CD4-positive, alpha-beta T cell treated with Interleukin-1 beta for 1 hour (primary cell): ENCODE measurements at places on chromosomes 11 and 22.

GRCh38 chr11:122851366-122851966 is 13.2 kb downstream of the CRTAM start:
- DNase-seq, result peak; percentile 62

GRCh38 chr11:104324276-104324675 is 160.3 kb upstream of the PDGFD start:
- no peak for DNase-seq

- DNase-seq, result no peak
Observed at GRCh38 chr22:44391481-44392445, 79.0 kb upstream of the SHISAL1 start.

DNA sequence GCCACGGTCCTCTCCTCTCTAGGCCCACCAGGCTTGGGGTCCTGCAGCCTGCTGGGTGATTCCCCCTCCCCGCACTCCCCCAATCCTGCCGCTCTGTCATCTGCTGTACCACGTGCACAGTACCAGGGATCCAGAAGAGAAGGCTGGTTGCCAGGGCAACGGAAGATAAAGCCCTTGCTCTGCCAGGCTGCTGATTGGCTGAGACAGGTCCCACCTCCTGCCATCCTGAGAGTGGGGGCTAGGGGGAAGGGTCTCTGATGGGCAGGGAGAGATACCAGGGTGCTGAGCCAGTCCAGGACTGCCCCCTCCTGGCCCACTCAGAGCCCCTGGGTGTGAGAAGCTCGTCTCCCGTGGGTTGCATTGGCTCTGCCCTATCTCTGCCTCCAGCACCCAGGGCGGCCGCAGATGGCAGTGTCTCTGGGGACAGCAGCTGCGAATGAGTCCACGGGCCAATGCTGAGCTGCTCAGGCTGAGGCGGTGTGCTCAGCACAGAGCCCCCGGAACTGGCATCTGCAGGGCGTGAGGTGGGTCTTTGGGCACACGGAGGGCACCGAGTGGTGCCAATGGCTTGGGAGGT is at the start of gene SMIM45:
Gene SMIM45 (plus strand): TSS at position 253 of the 577 bp plus-strand sequence.
- no peak for DNase-seq

DNA sequence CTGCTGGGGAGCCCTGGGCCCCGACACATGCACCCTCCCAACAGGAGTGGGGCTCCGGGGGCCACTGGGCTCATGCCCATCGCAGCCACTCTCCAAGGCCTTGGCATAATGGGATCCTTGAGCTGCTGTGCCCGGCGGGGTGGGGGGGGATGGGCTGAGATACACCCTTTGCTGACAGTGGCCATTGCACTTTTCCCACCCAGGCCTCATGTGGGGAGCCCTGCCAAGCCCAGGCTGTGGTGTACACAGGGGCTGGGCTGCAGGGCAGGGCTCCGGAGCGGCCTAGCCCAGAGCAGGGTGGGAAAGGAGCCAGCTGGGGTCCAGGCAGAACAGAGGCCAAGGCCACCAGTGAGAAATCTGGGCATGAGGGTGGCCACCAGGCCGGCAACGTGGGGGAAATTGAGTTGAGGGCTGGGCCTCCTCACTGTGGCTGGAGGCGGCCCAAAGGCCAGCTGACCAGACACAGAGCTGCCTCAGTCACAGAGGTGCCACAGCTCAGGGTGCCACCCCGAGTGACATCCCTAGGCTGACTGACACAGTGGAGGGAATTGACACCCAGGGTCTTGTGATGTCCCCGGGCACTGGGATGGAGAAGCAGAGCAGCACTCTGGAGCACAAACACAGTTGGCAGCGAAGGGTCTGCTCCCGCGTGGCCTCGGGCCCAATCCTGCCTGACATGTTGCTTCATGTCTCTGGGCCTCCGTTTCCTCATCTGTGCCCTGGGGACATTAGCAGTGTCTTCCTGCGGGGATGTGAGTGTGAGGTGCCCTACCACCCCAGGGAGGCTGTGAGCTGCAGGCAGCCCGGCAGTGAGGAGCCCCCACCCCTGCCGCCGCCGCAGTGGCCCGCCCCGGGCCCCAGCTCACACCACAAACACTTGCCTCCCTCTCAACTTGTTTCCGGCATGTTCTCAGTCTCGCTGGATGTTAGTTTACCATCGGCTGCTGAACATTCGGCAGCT is 30.4 kb downstream of the RTN4R start:
- DNase-seq, result peak; percentile 61

DNA sequence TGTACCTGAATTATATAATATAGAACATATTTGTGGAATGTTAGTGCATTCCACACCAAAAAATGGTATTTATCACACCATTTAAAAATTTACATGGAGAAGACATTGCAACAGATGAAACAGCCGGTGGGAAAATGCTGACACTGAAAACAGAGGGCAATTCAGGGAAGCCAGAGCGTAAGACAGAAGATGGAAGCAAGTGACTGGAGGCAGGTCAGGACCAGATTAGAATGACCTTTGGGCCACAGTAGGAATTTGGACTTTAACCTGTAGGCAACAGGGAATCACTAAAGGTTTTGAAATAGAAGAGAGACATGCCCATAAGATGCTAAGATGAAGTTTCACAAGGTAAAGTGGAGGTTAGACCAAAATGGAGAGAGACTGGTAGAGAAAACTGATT is 60.5 kb downstream of the METTL15 start:
- no peak for DNase-seq

- no peak for DNase-seq
Observed at GRCh38 chr22:40583053-40583741, 53.3 kb downstream of the MRTFA start.

- no peak for DNase-seq
Observed at GRCh38 chr11:65716302-65716701, 4.2 kb downstream of the KAT5 start.

DNA sequence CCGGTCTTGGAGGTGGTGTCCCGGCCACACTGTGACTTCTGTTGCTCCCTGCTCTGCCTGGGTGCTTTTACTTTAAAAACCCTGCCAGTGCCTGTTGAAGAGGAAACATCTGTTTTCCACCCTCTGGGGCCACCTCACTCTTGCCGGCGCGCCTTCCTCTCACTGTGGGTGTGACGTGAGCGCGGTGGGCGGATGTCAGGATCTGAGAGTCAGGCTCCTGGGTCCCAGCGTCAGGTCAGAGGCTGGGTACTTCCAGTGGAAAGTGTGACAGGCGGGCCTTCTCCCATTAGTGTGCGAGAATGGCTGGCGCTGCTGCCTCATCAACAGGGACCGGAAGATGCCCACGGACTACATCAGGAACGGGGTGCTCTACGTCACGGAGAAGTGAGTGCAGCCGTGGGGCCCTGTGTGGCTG is 54.2 kb downstream of the GRAMD4 start:
- DNase-seq, result peak; percentile 81

- DNase-seq, result no peak
Observed at GRCh38 chr11:77501758-77502157, 27.9 kb upstream of the PAK1 start.

DNA sequence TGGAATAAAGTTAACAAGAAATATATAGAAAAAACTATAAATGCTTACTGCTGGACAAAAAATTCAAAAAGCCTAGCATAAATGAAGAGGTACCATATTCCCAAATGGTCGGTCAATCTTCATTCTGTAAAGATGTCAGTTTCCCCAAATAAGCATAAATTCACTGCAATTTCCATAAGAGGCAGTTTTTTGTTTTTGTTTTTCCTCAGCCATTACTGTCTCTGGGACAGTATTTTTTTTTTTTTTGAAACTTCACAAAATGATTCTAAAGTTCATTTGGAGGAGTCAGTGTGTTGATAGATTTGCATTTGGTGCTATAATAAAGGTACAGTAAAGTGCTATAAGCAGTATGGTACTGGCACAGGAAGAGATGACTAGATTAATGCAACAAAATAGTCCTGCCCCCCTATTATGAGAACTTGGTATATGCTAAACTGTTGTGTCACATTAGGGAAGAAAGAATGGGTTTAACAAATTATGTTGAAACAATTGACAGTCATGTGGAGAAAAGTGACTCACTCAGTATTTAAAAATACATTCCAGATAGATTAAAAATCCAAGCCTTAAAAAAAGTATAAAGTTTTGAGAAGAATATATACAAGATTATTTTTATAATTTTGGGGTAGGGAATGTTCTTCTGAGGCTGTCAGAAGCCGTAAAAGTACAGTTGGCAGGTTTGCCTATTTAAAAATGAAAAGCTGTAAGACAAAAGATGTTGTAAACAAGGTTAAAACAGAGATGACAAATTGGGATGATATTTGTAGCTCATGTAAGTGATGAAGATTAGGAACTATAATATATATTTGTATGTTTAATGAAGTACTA is 2.6 kb upstream of the FTH1 start:
- DNase-seq, result no peak

DNA sequence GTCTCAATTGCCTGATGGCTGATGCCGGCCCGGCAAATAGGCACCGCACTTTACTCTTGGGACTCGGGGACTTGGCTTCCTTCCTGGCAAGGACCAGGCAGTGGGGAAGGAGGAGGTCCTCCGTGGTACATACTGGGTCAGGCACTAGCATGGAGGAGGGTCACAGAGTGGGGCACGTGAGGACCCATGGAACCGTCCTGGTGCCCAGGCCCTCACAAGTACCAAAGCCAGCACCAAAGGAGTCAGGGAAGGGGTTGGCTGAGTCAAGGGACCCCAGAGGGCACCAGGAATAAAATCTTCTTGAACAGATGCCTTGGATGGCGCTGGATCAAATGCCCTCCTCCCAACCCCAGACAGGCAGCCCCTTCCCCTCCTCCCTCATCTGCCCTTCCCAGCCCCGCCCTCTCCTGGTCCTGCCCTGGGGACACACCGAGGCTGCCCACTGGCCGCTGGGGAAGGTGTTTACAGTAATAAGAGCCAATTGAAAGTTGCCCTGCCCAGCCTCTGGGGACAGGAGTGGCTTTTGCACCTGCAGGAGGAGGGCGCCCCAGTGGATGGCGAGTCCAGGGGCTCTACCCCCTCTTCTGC is 5.6 kb upstream of the CARNS1 start:
- DNase-seq, result peak; percentile 45

- no peak for DNase-seq
Observed at GRCh38 chr11:11332141-11332710, 20.8 kb downstream of the CSNK2A3 start.

DNA sequence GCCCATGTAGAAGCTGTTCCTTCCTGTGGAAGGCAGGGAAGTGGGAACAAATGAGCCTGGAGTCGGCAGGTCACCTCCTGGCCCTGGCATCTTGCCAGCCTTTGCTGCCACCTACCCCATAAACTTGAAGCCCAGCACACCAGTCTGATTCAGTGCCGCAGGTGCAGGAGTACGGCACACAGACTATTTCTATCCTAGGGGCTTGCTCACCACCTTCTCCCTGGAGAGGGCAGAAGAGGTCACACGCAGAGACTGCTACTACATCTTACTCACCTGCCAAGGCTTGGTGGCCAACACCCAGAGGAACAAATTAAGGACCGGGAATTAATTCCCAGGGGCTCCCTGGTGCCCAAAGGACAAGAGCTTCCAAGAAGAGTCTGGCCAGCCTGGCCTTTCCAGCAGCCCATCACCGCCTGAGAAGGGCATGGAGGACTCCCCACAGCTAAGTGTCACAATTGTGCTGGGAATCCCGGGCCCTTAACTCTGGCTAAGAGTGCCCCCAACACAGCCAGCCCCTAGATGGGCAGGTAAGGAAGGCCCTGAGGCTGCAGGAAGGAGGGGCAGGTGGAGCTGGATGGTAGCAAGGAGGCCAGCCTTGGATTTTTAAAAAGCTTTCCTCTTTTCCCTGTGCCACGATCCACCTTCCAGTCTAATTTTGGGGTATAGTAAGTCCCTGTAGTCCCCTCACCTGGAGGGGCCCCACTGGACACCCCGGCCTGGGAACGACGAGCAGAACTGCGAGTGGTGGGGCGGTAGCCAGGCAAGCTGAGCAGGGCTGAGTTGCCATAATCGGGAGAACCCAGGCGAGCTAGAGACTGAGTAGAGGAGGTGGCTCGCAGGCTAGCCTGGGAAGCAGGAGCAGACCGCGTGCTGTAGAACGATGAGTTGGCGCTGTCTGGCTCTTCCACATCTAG is 6.9 kb downstream of the IL18BP start:
- DNase-seq, result no peak

DNA sequence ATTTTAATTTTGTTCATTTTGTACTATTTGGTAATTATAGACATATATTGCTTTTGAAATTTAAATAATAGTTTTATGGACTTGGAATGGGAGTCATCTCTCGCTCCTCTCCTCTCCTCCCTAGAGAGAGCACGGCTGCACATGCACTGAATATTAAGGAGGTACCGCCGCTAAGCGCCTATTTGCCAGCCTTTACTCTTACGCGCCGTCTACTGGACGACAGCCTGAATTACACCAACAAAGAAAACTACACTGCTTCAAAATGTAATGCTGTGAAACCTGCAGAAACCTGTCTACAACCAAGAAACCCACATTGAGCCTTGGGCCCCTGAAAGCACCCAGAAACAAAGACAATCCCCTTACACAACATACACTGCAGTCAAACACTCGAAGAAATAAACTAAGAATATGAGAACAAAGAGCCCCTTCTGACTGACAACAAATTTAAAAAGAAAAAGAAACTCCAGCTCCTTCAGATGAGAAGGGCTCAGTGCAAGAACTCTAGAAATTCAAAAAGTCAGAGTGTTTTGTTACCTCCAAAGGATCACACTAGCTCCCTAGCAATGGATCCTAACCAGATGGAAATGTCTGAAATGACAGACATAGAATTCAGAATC is 737.2 kb downstream of the LRRC4C start:
- DNase-seq, result no peak

DNA sequence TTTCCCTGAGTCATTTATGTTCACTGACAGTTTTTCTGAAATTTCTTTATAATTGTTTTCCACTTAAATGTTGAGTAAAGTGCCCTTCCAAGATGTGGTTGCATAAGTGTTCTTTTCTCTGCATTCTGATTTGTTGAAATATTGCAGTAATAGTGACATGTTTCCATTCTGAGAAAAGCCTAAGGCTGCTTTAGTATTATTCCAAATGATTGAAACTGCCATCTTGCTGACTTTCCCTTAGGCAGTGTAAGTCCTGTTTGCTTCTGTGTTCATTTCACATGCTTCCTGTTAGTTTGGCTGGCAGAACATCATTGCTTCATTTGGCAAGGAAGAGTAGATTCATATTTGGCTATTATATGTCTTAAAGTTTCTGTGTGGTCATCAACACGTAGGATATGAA is 146.5 kb downstream of the ELP4 start:
- DNase-seq, result no peak

- peak; percentile 43 for DNase-seq
Observed at GRCh38 chr11:124865902-124866851, 945 bp downstream of the ROBO3 start.

- no peak for DNase-seq
Observed at GRCh38 chr11:6319704-6320410, 444 bp downstream of the CAVIN3 start.

- DNase-seq, result no peak
Observed at GRCh38 chr11:76759092-76759491, 24.1 kb upstream of the TSKU start.

GRCh38 chr11:2555891-2556290 is 111.1 kb downstream of the KCNQ1 start:
- no peak for DNase-seq

- no peak for DNase-seq
Observed at GRCh38 chr11:1161410-1162137, 3.8 kb downstream of the MUC5AC start.

DNA sequence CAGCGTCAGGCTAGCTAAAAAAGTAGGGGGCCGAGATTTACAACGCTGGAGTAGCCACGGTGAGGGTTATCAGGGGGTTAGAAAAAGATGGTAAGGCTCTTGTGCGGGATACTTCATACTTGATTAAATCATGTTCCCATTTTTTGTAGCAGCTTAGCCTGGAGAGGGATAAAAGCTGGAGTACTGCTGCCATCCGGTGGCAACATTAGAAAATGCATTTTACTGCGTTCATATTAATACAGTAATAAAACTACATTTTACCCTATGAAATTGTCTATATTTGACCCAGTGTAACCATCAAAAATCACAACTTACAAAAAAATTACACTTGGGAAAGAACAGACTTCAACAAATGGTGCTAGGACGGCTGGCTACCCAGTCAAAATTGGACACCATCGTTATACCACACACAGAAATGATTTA is 17.3 kb downstream of the RPUSD4 start:
- no peak for DNase-seq
